Psoas muscle (tissue), 8 donors: ENCODE measurements at places on chromosomes 4 and X. TPM values are rescaled to one million over a fixed set of nuclear protein-coding genes. Genes with fewer than 3 reads are reported as not detected.

DNA sequence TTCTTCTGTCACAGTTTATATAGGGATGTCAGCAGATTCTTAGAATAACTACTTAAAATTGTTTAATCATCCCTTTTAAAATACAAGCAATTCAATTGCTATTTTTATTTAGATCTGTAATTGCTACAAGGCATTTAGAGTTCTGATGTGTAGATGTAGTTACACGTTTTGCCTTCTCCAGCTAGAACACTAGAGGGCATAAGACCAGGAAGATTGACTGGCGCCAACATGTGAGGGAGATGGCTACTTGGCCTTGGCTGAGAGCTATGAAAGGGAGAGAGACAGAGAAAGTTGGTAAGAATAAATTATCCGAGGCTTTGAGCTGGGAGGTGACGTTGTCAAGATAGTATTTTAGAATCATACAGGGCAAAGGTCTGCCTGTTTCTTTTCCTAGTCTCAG, 563.7 kb upstream of the PRKX start:
- DNase-seq, result no peak

- no peak for DNase-seq
These were observed 122.1 kb downstream of the TBL1X start for GRCh38 chrX:9586992-9587392.

GRCh38 chrX:69137371-69138117, 27.7 kb downstream of the PJA1 start:
- no peak for DNase-seq

- no peak for DNase-seq
These were observed 60.8 kb downstream of the USP9X start for GRCh38 chrX:41145920-41146608.

DNA sequence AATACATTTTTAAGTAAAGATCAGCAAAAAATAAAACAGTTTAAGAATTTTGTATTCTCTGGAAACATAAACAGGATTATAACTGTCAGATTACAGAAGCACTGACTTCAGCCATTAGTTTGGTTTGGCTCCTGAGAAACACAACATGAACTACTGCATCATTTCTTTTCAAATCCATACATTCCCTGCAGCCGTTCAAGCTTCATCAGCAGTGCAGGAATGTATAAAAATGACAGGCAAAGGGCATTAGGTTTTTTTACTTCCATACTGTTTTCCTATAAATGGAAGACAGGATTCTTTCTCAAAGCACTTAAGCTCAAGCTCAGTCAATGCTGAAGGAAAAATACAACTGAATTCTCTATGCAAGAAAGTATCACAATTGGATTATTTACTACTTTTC, 4.2 kb upstream of the MAB21L2 start:
- DNase-seq, result no peak

DNA sequence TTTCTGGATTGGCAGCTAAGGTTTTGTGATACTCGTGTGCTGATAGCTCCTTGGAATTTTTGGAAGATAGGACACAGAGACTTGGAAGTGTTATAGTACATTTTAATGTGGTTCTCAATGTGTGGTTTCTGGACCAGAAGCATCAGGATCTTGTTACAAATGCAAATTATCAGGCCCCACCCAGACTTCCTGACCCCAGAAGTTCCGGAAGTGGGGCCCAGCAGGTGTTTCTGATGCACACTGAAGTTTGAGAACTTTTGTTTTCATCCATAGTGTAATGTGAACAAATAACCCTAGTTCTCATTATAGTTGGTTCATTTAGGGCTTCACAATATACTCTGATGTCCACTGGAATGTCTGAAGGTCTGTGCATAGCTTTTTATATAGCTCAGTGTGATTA, 49.6 kb downstream of the LAMP2 start:
- no peak for DNase-seq

DNA sequence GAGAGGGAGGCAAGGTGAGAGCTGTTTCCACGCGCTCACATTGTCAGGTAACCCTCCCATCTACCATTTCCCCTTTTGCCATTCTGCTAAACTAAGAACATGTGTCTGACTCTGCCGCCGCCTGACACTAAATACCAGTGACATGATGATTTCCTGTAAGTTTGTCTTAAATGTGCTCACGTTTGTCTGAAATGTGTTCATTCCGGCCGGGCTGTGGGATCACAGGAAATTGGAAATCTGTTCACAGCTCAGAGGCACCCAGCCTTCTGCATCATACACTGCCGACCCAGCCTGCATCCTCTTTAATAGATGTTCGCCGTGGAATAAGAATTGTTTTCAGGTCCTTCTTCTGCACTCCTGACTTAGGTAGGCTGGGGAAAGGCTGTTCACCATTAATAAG, 336.2 kb upstream of the PPARGC1A start:
- DNase-seq, result no peak

- no peak for DNase-seq
These were observed 281.7 kb upstream of the GK2 start for GRCh38 chr4:79689740-79690139.

DNA sequence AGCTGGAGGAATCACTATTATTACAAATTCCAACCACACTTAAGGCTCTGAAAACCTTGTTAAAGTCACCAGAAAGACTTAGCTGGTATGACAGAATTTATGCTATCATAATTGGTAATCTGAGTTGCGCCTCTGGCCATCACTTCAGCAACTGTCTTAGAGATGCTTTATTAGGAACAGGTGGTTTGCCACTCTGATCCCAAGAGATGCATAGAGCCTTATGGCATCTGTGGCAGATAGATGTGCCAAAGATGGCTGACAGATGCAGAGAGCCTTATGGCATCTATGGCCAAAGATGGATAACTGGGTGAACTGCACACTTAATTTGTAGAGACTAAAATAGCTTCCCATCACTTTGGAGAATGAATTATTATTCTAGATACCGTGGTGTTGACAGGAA, 32.3 kb upstream of the PLAC8 start:
- no peak for DNase-seq

The NXT2 gene
- total RNA-seq, result 2.3 TPM

The NEXMIF gene
- not detected for total RNA-seq

The ETDB gene
- total RNA-seq, result not detected

The AVPR2 gene
- 1.9 TPM for total RNA-seq
